ENCODE measurements at places on chromosomes 13 and 19. TPM values are rescaled to one million over a fixed set of nuclear protein-coding genes. Genes with fewer than 3 reads are reported as not detected.

The FAM216B gene
- not detected for total RNA-seq

The ZNF730 gene
- 0.33 TPM for total RNA-seq

The ADAMTS10 gene
- 23.3 TPM for total RNA-seq

The GGN gene
- 0.91 TPM for total RNA-seq

The LYPD5 gene
- total RNA-seq = 2.8 TPM

The SLC44A2 gene
- 33.5 TPM for total RNA-seq

The SIGLEC12 gene
- not detected for total RNA-seq

DNA sequence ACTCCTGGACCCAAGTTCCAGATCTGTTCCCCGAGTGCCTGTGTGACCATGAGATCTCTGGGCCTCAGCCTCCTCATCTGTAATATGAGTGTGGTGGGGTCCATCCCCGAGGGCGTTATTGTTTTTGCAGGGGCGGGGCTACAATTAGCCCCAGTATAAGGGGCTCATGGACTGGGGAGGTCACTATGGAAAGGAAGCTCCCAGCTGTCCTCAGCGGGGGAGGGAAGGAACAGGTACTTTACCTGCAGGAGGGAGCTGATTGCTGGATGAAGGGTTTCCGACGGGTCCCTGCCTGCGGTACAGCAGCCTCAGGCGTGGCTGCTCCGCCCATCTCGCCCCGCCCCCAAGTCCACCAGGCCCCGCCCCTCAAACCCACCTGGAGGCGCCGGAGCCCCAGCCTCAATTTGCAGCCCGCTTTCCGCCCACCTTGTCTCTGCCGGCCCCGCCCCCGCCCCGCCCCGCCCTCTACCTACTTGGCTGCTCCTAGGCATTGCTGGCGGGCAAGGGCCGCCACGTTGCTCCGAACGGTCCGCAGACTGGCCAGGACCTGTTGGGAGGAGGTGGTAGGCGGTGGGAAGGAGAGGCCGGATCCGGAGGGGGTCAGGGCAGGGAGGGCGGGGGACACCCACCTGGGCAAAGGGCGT is 5.5 kb downstream of the PDE4C start:
- H3K4me3 ChIP-seq = no peak overlapping the region
- H3K4me1 ChIP-seq = peaks cover 27% of the 10 kb centered on the region
- no peak overlapping the region for H3K27ac ChIP-seq
- no peaks in the 10 kb centered on the region for H3K27me3 ChIP-seq

DNA sequence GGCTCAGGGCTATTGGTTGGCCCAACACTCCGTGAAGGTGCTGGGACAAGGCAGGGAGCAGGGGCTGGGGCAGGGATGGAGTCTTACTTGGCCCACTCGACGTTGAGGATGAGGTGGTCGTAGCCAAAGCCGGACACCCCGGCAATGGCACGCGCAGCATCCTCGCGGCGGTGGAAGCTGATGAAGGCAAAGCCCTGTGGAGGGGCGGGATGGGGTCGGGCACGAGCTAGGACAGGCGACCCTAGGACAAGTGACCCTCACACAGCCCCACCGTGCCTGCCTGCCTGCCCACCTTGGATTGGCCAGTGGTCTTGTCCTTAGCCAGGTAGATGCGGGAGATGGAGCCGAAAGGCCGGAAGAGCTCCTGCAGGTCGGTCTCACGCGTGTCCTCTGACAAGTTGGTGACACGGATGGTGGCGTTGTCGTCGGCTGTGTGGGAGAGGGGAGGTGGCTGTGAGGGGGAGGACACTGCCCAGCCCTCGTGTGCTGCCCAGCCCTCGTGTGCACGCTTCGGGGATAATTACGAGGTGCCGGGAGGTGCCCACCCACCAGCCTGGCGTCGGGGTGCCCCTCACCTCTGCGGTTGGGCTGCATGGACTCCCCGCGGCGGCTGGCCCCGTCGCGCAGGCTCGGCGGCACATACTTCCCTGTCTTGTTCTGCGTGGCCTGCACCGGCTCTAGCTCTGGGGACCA is 4.0 kb downstream of the P2RY11 start:
- no peaks in the 10 kb centered on the region for H3K27me3 ChIP-seq
- H3K4me3 ChIP-seq = no peak overlapping the region
- no peak for DNase-seq
- peaks cover 18% of the 10 kb centered on the region for H3K4me1 ChIP-seq

DNA sequence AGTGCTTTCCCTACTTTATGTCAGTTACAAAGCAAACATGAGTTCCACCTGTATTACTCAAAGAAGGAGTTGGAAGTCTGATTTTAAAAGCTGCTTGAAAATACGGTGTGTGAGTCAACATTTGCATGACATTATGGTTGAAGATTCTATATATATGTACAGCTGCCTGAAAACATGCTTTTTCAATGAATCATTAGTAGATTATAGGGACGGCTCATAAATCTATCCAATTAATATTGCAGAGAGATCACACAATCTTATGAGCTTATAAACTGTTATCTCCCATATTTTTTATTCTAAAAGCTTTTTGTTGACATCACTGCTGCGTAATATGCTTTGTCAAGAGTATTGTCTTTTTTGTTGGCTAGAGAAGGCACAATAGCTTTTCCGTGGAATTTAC is 873.8 kb downstream of the SLITRK6 start:
- no peaks in the 10 kb centered on the region for H3K4me1 ChIP-seq
- H3K27me3 ChIP-seq = no peaks in the 10 kb centered on the region
- no peak overlapping the region for H3K27ac ChIP-seq
- no peak overlapping the region for H3K4me3 ChIP-seq

GRCh38 chr19:6084821-6085220 is 25.5 kb downstream of the RFX2 start:
- no peaks in the 10 kb centered on the region for H3K36me3 ChIP-seq
- no peak overlapping the region for H3K4me3 ChIP-seq
- DNase-seq = no peak
- no peaks in the 10 kb centered on the region for H3K27me3 ChIP-seq
- H3K4me1 ChIP-seq = peaks cover 26% of the 10 kb centered on the region

DNA sequence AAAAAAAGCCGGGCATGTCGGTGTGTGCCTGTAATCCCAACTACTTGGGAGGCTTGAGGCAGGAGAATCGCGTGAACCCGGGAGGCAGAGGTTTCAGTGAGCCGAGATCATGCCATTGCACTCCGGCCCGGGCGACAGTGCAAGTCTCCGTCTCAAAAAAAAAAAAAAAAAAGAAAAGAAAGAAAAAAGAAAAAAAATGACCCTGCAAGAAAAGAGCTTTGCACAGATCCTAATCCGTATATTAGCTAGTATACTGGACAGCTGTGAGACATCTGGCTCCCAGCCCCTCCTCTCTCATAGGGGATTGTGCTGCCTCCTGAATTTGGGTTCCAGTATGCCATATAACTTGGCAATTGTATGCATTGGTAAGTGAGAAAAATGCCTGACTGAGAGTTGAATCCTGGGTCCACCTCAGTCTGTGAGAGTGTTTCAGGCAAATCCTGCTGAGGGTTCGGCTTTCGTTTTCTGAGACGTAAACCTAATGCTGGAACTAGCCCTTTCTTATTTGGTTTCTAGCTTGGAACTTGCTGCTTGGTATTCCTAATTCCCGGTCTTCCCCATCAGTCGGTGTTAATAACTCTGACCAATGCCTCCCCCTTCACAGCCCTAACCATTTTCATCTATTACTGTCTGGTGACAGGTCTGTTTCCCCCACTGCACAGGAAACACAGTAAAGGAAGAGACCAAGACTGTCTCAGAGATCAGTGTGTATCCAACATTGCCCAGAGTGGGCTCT is 1.3 kb upstream of the AKT2 start:
- no peaks in the 10 kb centered on the region for H3K27me3 ChIP-seq
- peak overlapping the region; percentile 73 for H3K4me3 ChIP-seq
- no peak for DNase-seq
- H3K4me1 ChIP-seq = peaks cover 38% of the 10 kb centered on the region
- H3K36me3 ChIP-seq = no peaks in the 10 kb centered on the region
- peak overlapping the region; percentile 97 for H3K27ac ChIP-seq

- H3K36me3 ChIP-seq = peaks cover 72% of the 10 kb centered on the region
- H3K4me1 ChIP-seq = no peaks in the 10 kb centered on the region
Measured at GRCh38 chr19:5607318-5608275, 15.0 kb downstream of the SAFB2 start.

DNA sequence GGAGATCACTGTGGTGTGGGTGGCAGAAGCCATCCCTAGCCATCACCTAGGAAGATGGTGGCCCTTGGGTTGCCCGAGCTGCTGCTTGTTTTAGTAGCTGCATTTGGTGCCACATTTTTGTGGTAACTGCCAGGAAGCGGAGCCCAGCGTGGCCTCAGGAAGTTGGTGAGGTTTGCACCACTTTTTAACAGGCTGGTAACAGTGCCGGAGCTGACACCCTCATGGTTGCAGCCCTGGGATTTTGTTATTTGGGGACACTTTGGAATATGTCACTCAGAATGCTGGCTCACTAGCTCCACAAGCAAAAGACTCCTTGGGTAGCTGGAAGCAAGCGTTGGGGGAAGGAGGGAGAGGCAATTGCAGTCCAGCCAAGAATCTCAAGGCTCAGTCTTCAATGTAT is 22.1 kb downstream of the ACTN4 start:
- peak overlapping the region; percentile 92 for H3K27ac ChIP-seq
- no peak overlapping the region for H3K4me3 ChIP-seq
- no peaks in the 10 kb centered on the region for H3K27me3 ChIP-seq
- H3K36me3 ChIP-seq = no peaks in the 10 kb centered on the region
- no peak for DNase-seq

GRCh38 chr13:61727767-61728166 is 312.1 kb upstream of the PCDH20 start:
- no peaks in the 10 kb centered on the region for H3K27me3 ChIP-seq
- no peak overlapping the region for H3K4me3 ChIP-seq
- DNase-seq = no peak
- peaks cover 14% of the 10 kb centered on the region for H3K4me1 ChIP-seq
- H3K27ac ChIP-seq = no peak overlapping the region

DNA sequence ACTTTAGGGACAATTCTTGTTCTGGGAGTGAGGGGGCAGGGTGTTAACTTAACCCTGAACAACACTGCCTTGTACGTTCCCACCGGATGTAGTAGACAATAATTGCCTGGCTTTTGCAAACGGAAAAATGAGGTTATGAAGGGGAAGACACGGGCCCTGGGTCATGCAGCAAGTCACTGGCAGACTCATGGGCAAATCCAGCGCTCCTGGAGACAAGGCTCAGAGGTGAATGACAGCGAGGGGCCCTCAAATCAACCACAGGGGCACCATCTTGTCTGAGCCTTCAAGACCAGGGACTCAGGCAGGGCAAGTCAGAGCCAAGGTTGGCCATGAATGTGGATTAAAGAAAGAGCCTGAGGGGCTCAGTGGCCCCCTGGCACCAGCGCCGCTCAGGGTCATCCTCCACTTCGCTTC is 2.8 kb downstream of the RASA3 start:
- peak overlapping the region; percentile 84 for H3K27ac ChIP-seq
- H3K4me3 ChIP-seq = no peak overlapping the region
- no peak for DNase-seq
- H3K4me1 ChIP-seq = peaks cover 52% of the 10 kb centered on the region
- H3K36me3 ChIP-seq = no peaks in the 10 kb centered on the region
- H3K27me3 ChIP-seq = no peaks in the 10 kb centered on the region

DNA sequence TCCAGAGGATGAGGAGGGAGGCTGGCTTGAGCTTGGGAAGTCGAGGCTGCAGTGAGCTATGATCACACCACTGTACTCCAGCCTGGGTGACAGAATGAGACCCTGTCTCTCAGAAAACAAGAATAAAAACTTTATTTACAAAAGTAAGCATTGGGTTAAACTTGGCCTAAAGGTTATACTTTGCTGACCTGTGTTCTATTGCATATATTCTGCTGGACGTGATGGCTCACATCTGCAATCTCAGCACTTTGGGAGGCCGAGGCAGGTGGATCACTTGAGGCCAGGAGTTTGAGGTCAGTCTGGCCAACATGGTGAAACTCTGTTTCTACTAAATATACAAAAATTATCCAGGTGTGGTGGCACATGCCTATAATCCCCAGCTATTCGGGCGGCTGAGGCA is 6.6 kb upstream of the ARHGEF18 start:
- DNase-seq = no peak
- no peaks in the 10 kb centered on the region for H3K36me3 ChIP-seq
- H3K4me1 ChIP-seq = peaks cover 7% of the 10 kb centered on the region
- H3K4me3 ChIP-seq = no peak overlapping the region

- no peaks in the 10 kb centered on the region for H3K27me3 ChIP-seq
- H3K4me3 ChIP-seq = peak overlapping the region; percentile 74
- H3K4me1 ChIP-seq = peaks cover 23% of the 10 kb centered on the region
- peak overlapping the region; percentile 88 for H3K27ac ChIP-seq
Measured at GRCh38 chr19:52172347-52172746, 926 bp upstream of the ZNF836 start.

GRCh38 chr13:21372530-21372929 is 86.6 kb downstream of the ZDHHC20 start:
- no peaks in the 10 kb centered on the region for H3K4me1 ChIP-seq
- H3K36me3 ChIP-seq = peaks cover 27% of the 10 kb centered on the region
- no peak overlapping the region for H3K4me3 ChIP-seq
- DNase-seq = no peak

DNA sequence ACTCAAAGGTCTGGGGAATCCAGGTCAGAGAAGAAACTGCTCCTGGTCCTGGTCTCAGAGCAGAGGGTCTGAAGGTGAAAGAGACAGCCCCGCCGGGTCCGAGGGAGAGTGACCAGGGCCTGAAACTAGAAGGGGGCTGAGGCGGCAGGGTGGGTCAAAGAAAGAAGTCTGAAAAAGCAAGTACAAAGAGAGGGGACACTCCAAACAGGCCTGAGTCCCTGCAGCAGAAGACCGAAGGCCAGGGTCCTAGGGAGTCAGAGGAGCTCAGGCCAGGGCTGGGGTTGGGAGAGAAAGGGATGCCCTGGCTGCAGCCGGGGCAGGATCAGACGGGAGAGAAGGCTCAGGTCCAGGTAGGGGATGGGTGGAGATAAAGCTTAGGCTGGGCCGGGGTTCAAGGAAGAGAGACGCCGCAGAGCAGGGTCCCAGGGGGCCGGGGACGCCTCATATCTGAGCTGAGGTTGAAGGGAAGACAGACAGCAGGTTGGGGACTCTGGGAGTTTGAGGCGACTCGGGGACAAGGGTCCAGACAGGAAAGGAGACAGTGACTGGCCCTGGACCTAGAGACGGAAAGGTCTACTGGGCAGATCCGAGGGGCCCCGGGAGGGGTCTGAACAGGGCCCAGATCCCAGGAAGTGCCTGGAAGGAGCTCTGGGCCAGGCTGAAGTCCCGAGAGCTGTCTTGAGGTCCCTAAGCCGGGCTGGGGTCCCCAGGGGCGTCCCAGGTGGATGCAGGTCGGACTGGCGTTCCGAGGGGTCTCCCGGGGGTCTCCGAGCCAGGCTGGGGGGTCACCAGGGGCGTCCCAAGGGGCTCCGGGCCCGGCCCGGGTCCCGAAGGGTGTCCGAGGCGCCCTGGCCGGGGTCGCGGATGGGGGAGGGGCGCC is 795 bp downstream of the MLLT1 start:
- no peak for DNase-seq
- no peaks in the 10 kb centered on the region for H3K36me3 ChIP-seq
- peaks cover 59% of the 10 kb centered on the region for H3K4me1 ChIP-seq
- peak overlapping the region; percentile 91 for H3K4me3 ChIP-seq

DNA sequence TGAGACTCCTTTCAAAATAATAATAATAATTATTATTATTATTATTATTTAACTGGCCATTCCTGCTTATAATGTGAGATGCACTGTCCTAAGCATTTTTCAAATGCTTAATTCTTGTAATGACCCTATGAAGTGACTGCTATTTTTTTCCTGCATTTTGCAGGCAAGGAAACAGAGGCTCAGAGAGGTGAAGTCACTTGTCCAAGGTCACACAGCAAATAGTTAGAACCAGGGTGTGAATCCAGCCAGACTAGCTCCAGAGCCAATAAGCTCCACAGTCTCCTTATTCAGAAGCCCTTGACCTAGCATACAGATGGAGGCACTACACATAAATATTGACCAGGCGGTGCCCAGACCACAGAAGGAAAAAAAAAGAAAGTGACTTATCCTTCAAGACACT is 77.5 kb upstream of the CACNA1A start:
- no peaks in the 10 kb centered on the region for H3K4me1 ChIP-seq
- no peaks in the 10 kb centered on the region for H3K36me3 ChIP-seq
- DNase-seq = no peak
- H3K27me3 ChIP-seq = no peaks in the 10 kb centered on the region
- H3K4me3 ChIP-seq = no peak overlapping the region

GRCh38 chr19:31064491-31064890 is 284.7 kb downstream of the TSHZ3 start:
- no peak overlapping the region for H3K4me3 ChIP-seq
- H3K27me3 ChIP-seq = no peaks in the 10 kb centered on the region
- H3K4me1 ChIP-seq = no peaks in the 10 kb centered on the region
